Type B pancreatic cell (in vitro differentiated cells): ENCODE measurements at places on chromosomes 12 and 14.

DNA sequence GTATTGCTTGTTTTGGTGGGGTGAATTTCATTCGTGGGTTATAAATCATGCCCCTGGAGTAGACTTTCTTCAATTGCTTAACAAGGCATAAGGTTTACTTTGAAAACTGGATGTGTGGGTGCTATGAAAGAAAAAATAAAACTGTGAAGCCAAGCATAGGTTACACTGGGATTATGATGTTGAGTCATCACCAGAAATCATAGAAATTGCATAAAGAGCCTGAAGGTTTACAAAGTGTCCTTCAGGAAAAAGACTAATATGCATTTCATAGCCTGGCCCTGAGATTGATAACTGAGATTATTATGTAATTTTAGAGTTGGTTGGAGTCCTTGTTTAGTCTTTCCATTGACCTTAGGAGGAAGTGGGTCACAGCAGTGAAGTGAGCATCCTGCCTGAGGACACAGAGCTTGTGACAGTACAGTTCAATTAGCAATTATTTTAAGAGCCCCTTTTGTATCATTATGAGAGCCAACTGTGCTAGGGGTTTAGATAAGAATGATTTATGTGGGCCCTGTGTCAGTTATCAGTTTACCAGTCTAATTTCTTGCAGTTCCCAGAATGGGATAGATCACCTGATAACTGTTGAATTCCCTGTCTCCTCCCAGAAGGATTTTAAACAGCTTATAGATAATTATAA lies 13.6 kb downstream of the LRRK2 start:
- no peak for DNase-seq

GRCh38 chr14:84036840-84037239 lies 1493.1 kb upstream of the FLRT2 start:
- no peak for DNase-seq

DNA sequence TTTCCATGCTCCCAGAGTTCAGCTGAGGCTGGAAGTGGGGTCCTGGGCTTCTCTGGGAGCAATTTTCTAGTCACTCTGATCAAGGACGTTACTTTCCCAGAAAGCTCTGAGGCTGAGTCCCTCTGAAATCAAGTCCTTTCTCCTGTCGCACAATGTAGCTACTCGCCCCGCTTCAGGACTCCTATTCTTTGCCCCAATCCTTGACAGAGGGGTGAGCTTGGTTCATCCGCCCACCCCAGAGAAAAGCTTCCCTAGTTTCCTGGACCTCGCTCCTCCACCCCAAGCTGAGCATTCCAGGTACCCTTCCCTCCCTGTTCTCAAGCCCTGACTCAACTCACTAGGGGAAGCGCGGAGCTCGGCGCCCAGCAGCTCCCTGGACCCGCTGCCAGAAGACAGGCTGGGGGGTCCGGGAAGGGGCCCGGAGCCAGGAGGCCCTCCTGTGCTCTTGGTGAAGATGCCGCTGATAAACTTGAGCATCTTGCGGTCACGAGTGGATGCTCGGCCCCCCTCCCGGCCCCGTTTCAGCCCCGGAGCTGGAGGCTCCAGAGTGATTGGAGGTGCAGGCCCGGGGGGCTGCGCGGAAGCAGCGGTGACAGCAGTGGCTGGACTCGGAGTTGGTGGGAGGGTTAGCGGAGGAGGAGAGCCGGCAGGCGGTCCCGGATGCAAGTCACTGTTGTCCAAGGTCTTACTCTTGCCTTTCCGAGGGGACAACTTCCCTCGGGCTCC lies 1.6 kb downstream of the AGAP2 start:
- no peak for DNase-seq

DNA sequence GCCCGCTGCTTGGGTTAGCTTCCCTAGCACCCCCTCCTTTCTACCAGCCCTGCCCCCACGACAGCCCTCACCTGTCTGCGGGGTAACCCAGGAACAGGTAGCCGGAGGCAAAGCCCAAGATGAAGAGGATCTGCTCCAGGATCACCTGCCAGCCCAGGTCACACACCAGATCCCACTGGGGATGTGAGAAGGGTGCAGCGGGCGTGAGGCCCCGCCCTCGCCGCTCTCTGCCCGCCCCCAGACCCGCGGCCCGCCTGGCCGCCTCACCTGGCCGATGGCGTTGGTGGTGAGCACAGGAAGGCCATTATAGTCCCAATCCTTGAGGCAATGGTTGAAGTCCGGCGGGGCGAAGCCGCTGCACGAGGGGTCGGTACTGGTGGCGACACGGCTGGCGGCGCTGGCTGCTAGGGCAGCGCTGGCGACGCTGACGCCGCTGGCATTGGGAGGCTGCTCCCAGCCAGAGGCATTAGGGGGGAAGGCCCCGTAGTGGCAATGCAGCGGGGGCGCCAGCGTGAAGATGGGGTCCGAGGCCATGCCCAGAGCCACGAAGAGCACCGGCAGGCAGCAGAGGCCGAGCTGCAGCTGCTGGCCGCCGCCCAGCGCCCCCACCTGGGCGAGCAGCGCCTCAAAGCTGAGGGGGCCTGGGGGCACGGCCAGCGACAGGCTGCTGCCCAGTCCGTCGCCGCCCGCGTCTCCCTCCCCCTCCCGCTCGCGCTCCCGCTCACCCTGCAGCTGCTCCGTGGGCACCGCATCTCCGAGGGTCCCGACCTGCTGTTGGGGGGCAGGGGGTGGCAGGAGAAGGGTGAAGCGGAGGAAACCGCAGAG lies 794 bp downstream of the SLC22A17 start:
- DNase-seq: no peak

- no peak for DNase-seq
Observed at GRCh38 chr12:53381731-53382630, 2.0 kb downstream of the SP1 start.

DNA sequence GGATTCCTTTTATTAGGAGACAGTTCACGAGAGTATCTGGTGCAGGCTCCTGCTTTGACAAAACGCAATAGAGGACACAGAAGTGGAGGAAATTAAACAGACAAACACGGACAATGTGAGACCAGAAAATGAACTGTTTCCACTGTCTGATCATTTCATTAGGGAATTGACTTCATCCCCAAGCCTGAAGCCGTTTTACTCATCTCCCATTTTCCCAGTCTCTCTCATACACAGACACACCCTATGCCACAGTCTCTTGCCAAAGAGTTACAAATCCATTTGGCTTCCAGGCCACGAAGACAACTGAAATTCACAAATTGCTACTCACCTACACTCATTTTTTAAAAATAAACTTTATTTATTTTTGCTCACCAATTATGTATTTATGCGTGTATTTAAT lies 1087.8 kb upstream of the TMEM132C start:
- no peak for DNase-seq

DNA sequence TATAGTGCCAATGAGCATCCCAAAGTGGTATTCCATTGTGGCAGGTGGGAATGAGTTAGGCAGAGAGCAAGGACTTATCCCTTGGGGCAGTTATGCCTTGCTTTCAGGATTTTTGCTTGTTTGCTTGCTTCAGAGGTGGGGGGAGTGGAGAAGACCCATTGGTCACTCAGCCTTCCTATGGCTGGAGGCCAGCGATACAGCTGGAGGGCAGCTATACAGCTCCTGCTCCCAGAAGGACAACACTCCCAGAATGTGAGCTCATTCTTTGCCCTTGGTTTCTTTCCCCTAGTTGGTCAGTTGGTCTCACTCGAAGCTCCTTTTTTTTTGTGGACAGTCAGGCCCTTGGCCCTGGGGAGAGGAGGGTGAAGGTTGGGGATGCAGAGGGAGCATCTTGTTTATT lies 14.5 kb downstream of the KRT83 start:
- DNase-seq: no peak

DNA sequence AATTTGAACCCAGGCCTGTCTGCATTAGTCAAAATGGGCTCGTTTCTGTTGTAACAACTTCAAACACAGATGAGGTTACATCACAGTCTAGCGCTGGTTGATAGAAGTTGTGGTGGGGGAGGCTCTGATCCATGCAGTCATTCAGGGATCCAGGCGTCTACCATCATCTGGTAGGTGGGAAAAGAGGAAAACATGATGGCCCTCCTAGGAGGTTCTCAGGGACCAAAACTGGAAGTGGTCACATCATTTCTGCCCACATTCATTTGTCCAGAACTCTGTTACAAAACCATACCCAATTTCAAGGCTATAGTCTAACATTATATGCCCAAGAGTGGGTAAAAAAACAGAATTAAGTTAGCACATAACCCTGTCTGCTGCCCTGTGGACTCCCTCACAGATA lies 135.1 kb downstream of the PHETA1 start:
- DNase-seq: no peak

GRCh38 chr12:109588461-109589239 lies 15.1 kb downstream of the MVK start:
- no peak for DNase-seq

GRCh38 chr14:74954947-74955228 lies 509 bp downstream of the PGF start:
- DNase-seq: no peak

DNA sequence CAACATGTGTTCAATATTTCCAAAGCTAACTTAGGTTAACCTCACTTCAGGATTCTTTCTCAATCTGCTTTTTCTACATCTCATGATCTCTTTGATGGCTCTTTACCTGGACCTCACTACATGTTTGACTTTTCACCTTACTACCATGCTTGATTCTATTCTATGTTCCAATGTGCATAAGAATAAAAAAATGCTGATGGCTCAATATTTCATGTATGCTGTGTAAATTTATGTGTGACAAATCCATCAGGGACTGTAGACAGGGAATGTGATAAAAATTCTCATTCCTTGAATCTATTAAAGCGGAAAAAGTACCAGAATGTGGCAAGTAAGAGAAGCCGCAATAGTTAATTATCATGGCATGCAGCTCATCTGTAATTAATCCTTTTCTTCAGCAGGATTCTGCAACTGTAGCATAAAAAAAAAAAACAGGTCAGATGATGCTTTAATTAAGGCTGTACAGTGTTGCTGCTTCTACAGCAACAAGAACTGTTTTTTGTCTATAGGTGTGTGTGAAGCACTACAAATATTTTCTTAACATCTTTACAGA lies 276.9 kb upstream of the PRKD1 start:
- no peak for DNase-seq

- DNase-seq: no peak
Observed at GRCh38 chr12:21818627-21819026, 44.1 kb upstream of the KCNJ8 start.

DNA sequence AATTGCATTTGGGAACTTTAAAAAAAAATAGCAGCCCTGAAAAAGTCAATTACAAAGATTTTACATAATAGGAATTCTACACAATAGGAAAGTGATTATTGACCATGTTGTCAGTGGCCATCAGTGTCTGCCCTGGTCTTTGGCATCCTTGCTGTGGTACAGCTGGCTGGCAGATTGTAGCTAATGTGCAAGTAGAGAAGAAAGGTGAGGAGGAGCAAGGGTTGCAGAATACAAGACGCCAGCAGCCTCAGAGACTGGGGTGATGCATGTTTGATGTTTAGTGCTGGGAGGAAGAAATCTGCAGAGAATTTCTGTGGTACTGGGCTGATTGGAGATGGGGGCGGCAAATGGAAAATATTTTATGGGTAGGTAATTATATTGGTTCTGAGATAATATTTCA lies 322.9 kb downstream of the TMEM117 start:
- DNase-seq: no peak

DNA sequence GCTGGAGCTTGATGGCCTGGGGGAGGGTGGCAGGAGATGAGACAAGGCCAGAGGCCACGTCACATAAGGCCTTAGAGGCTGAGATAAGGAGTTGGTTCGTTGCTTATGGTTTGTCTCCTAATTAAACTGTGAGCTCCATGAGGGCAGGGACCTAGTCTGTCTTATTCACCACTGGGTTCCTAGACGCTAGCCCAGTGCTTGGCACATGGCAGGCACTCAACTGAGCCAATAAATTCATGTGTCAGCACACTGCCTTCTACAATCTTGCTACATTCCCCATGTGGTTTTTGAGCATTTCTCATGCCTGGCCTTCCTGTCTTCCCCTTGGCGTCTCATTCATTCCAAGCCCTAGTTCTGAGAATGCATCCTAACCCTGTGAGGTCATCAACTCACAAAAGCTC lies 92.5 kb upstream of the MED13L start:
- DNase-seq: no peak

GRCh38 chr12:34291001-34291400 lies 268.7 kb downstream of the ALG10 start:
- DNase-seq: peak; percentile 52

GRCh38 chr12:6953442-6954315 lies 2.5 kb downstream of the PTPN6 start:
- no peak for DNase-seq

GRCh38 chr12:116159175-116159574 lies 118.3 kb downstream of the MED13L start:
- no peak for DNase-seq

DNA sequence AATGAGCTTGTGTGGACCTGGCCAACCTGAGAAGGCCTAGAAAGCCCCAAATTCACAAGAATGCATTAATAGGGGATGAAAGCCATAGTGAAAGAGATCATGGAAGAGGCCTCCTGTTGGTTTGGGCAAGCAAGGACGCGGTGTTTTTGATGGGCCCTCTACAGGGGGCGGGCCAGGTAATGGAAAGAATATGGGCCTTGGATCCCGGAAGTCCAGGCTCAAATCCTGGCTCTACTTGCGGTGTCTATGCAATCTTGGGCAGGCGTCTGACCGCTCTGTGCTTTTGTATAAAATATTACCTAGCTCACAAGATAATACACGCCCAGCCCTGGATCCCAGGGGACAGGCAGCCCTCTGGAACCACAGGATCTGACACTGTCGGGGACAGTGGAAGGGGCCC lies 41.1 kb upstream of the CLMN start:
- DNase-seq: no peak

DNA sequence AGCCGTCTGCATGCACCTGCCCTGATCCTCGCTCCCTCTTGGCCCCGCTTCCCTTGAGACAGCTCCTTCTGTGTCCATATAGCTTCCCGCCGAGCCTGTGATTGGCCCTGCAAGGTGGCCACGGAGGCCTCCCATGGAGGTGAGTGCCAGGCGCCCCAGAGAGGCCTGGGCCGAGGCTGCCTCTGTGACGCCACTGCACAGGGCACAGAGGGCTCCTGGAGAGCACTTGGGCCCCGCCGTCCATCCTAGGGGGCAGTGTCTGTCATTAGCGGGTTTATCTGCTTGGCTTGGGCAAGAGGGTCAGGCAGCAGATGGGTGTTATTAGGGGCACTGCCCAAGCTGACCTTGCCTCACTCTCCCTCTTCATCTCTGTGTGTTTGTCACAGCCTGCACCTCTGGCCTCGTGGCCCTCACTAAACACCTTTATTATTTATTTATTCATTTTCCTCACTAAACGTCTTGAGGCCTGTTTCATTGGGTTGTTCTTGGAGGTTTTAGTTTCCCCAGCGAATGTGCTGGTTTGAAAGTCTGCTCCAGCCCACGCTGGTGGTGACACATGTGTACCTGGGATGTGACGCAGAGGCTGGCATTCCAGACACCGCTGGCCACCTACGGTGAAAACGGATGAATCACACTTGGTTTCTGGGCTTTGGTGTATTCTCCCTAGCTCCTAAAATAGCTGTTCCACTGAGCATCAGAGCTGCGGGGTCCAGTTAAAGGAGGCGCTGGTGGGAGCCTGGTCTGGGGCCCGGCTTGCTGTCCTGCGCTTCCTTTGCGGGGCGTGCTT lies 5.9 kb downstream of the ZFYVE21 start:
- no peak for DNase-seq

DNA sequence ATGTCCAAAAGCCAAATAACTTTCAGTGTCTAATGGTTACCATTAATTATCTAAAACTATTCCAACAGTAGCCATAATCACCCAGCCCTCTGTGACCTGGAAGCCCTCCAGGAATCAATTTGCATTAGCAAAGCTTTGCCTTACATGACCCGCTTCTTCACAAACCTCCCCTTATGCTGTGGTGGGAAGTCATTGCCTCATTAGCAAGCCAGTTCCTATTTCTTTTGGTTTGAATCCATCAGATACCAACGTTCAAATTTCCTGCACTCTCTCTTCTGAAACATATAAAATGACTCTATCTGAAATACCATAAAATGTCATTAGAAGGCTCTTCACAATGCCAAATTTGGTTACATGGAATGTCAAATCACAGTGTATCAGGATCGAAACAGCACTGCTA lies 268.3 kb upstream of the PRKD1 start:
- DNase-seq: no peak
